AG08395 (cell line): ENCODE measurements at places on chromosomes 6 and 20.

GRCh38 chr6:42777126-42777822 lies 4.6 kb upstream of the BICRAL start:
- DNase-seq, result peak; percentile 43

GRCh38 chr6:90793771-90794170 lies 206.9 kb upstream of the MAP3K7 start:
- DNase-seq, result no peak

- DNase-seq, result peak; percentile 75
These were observed 334.1 kb downstream of the TAF4 start for GRCh38 chr20:61731363-61732181.

DNA sequence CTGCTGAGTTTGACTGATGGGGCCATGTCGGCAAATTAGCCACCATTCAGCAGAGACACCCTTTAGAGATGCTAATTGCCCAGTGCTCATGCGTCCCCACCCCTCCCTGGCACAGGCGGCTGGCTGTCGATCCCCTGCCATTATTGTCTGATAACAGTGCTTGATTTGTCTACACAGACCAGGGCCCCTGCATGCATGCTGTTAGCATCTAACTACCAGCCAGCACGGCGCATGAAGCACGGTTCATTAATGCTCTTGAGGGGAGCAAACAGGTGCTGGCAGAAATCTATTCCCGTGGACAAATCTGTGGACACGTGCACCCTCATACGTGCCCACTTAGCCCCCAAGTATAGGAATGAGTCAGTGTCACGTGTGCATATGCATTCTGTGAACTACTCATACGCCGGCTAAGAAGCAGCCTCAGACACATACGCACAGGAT lies 32.2 kb downstream of the KCNB1 start:
- DNase-seq, result no peak

DNA sequence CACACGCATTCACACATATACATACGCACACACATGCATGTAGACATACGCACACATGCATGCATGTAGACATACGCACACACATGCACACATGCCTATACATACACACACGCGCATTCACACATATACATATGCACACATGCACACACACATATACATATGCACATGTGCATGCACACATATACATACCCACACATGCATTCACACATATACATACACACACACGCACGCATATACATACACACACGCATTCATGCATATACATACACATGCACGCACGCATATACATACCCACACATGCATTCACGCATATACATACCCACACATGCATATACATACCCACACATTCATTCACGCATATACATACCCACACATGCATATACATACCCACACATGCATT lies 80.5 kb downstream of the WDR27 start:
- DNase-seq, result no peak

- DNase-seq, result peak; percentile 68
These were observed 18.0 kb upstream of the DSE start for GRCh38 chr6:116352515-116353471.

- DNase-seq, result no peak
These were observed 108.7 kb downstream of the FYN start for GRCh38 chr6:111764238-111765175.

- no peak for DNase-seq
These were observed 276.7 kb downstream of the PLCB1 start for GRCh38 chr20:8408587-8409307.

DNA sequence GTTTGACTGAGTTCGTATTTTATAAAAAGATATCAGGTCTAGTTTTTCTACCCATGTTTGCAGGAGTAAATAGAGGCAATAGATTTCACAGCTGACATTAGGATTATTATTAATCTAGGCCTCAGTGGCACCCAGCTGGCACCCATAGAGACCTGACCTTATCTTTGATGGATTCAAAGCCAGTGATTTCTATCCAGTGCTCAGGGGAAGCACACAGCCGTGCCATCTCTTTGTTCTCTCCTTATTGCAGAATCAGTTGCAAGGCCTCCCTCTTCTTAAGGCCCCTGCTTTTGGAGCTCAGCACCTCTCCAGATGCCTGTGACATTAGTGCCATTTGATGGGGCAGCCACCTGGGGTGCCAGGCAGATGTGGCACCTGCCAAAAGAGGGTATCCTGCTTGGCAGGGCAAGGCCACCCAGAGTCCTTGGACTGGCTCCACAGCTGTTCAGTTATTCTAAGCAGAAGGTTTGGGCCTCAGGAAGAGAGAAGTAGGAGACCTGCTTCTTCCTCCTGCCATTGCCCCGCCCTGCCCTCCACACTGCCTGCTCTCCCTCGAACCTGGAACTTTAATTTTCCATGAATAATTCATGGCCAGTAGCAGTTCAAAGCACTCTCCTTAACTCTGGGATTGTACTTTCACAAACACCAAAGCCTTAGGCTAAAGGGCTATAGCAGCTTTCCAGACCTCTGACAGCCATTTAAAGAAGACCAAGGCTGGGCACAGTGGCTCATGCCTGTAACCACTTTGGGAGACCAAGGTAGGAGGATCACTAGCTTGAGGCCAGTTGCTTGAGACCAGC lies 206.3 kb downstream of the ZDHHC14 start:
- DNase-seq, result no peak

- DNase-seq, result no peak
These were observed 670.7 kb upstream of the CITED2 start for GRCh38 chr6:140045116-140045515.

DNA sequence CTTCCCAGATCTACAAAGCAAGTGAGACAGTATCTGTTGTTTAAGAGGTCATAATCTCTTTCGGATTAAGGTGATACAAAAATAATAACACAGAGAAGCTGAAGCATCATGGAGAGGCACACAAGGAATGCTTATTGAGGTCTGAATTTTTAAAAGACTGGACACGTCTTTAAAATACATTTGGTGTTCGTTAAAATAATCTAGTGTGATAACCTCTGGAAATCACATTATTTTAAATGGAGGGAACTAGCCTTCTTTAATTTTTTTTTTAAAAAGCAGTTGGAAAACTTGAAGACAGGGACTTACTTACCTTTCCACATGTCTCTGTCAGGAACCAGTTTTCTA lies 1.9 kb upstream of the LRRC1 start:
- no peak for DNase-seq

DNA sequence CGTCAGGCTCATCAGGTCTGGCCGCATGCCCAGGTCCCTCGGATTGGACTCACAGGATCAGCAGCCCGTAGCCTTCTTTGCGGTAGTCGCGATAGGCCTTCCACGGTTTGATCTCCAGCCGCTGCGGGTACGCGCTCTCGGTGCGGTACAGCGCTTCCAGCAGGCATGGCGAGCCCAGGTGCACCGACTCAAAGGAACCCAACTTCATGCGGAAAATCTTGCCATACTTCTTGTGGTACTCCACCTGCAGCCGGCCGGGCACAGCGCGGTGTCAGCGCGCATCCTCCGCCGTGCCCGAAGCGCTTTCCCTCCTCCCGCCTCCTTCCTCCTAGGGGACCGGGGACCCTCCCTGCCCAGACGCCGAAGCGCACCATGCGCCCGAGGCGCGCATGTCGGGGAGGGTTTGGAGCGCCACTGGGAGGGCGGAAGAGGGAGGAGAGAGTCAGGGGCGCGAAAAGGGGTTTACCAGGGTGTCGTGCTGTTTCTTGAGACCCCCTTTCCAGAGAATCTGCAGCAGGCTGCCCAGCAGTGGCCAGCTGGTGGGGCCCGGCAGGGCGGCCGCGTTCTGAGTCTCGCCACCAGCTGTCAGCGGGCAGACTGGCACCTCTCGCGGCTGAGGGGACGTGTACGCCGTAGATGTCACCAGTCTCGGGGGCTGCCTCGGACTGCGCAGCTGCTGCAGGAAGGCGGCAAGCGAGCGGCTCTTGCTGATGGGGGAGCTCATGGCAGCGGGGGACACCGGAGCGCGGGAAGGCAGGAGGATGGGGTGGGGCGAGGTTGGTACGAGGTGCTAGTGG lies 732 bp downstream of the CYP24A1 start:
- no peak for DNase-seq

DNA sequence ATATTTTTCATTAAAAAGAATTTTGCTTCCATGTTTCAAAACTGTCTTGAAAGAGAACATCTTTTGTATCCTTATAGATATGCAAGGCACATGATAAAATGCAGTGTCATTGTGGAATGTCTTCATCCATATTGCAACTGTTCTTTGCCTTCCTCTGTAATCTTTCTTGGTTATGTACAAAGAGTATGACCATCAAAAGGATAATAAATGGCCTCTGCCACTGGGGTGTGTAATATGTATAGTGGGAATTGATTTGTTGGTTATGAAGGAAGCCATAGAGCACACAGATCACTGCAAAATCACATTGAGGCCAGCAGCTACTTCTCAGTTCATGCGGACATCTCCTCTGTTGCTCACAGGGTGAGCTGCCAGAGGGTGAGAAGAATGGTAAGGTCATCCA lies 703.5 kb downstream of the TFAP2A start:
- no peak for DNase-seq

GRCh38 chr20:7926767-7927166 lies 13.5 kb downstream of the HAO1 start:
- peak; percentile 25 for DNase-seq

DNA sequence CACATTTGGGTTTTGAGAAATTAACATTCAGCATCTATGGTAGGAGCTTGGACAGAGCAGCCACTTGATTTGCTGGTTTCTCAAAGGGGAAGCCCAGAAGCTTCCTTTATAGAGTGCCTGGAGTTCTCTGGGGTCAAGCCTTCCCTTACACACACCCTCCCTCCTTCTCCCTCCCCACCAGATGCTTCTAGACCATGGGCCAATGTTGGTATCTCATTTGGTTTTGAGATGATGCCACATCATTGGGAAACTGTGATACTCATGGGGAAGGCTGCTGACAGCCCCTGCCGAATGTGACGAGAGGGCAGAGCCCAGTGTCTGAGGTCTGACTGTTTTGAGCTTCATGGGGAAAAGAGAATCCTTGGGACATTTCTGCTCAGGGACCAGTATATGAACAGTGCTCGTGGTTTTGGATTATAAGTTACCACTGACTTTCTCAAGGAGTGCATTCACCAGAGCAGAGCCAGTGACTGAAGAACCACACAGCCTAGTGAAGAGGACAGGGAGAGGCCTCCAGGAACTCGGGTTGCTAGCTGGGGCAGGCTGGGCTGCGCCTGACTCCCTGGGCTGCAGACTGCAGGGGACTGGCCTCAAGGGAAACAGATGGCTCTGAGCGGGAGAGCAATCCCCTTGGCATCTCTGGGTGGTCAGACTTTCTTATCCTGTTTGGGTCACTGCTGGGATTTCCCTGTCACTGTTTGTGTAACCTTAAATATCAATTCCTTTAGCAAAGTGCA lies 46.4 kb upstream of the CST5 start:
- DNase-seq, result no peak

DNA sequence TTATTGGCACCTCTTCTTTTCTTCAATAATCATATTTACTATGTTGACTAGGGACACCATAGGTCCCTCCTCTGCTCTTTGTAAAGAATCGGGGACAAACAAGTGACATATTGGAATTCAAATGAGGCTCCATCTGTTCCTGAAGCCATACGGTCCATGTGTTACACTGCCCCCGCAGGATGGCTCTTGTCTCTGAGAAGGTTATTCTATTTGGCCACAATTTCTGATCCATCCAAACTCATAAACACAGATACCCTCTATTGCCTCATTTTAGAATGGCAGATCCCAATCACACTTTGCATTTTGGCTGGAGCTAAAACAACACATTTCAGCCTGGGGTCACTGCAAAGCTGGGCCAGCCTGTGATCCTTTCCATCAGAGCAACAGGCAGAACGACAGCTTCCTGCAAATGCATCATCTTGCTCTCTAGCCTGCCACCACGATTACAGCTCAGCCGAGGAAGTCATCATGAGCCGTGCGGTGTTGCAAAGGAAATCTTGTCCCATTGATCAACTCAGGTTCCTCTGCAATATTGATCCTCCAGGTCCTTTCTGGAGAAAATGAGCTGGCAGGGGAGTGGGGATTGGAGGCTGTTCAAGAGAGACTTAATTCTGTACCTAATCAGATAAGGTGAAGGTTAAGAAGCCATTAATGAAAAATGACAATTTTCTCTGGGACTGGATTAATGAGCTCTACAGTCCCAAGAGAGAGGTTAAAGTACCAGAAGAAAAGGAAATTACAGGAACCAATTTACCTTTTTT lies 73.1 kb downstream of the AGPAT4 start:
- no peak for DNase-seq

DNA sequence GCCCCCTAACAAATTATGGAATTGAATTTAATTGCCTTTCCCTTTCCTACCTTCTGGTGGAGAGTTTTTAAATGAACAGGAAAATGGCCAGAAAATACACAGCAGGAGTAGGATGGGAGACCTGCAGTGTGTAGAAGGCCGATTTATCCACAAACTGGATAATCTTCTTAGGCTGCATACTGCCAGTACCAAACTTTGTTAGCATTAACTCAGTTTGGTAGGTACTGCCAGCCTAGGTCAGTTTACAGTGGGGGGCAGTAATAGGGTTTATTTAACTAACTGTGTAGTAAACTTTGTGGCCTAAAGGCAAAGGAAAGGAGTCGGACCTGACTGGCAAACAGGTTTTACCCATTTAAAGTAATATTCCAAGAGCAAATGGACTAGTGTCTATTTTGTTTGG lies 4.6 kb downstream of the NCOA3 start:
- DNase-seq, result no peak

GRCh38 chr6:163935158-163935762 lies 520.7 kb downstream of the QKI start:
- DNase-seq, result no peak

DNA sequence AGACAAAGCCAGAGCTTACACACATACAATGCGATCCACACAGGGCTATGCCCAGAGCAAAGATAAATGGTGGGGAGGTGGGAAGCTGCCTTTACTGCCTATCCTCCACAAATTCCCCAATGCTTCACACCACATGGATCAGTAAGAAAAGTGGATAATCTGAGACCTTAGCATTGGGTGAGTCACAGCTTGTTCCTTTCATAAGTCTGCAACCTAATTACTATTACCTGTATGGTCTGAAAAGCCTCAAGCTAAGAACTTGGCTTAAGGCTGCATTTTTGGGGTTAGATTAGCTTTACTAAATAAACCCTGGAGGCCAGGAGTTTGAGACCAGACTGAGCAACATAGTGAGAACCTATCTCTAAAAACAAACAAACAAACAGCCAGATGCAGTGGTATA lies 66.0 kb upstream of the BTBD3 start:
- no peak for DNase-seq

- peak; percentile 77 for DNase-seq
These were observed 3.0 kb upstream of the ZBTB22 start for GRCh38 chr6:33320315-33321181.

- no peak for DNase-seq
These were observed 163.7 kb upstream of the AKAP12 start for GRCh38 chr6:151075930-151076555.

GRCh38 chr6:35181933-35182612 lies 31.7 kb upstream of the SCUBE3 start:
- DNase-seq, result peak; percentile 77

DNA sequence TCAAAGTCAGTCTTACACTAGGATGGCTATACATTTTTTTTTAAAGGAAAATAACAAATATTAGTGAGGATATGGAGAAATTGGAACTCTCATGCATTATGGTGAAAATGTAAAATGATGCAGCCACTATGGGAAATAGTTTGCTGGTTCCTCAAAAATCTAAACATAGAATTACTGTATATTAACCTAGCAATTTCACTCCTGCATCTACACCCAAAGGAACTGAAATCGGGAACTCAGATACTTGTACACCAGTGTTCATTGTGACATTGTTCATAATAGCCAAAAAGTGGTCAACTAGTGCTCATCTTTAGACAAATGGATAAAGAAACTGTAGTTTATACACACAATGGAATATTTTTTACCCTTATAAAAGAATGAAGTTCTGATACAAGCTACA lies 110.7 kb downstream of the UTRN start:
- DNase-seq, result no peak

- no peak for DNase-seq
These were observed 2.8 kb upstream of the ZNF292 start for GRCh38 chr6:87152526-87152955.
